ENCODE measurements at places on chromosomes 6 and 20.

DNA sequence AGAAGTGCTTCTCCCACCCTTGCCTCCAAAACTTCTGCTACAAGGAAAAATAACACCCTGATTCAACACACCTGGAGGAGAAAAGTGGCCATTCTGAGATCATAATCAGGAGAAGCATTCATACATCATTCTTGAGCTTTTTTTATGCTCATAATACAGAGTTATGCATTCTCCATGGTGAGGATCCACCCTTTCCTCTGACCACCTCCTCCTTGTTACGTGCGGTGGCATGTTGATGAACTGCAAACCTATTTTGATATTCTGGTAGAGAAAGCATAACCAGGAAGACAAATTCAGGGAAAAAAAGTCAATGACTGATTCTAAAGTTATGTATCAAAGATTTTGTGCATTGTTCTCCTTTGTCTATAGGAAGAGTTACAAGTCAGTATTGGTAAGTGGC, 169.8 kb downstream of the KLHL32 start:
- DNase-seq, result no peak

- DNase-seq, result no peak
Observed at GRCh38 chr6:23457321-23457720, 668.7 kb upstream of the NRSN1 start.

GRCh38 chr6:89495961-89496535, 63.1 kb downstream of the ANKRD6 start:
- no peak for DNase-seq

DNA sequence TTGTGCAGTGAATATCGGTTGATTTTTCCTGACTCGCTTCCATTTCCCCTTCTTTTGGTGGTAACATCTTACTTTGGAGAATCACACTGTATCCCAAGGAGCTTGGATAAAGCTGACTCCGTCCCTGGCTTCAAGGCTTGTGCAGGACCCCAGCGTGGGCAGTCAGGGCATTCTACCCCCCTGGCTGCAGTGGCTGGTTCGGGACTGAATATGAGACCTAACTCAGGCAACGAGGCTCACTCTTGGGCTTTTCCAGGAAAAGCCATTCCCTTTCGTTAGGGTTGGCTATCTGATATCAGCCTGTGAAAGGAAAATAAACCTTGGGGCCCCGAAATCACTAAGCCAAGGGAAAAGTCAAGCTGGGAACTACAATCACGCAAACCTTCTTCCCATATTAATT, 30.1 kb upstream of the GJA1 start:
- DNase-seq, result no peak

DNA sequence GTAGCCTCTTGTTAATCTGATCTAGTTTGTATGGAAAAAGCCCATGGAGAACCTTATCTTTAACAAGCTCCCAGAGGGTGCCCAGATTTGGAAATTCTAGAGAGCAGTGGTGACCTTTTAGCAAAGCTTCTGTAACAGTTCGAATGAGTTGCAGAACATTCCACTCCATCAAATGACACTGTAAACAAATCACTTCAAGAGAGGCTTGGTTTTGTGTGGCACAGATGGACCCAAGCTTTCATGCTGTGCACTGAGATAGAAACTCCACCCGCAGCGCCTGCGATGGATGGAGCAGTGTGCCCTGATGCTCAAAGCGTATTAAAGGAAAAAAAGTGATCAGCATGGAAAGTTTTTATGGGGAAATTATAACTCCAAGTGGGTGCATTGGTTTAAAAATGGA, 55.1 kb upstream of the ISM1 start:
- no peak for DNase-seq

- no peak for DNase-seq
Observed at GRCh38 chr20:6122873-6123648, at the start of gene FERMT1. Gene FERMT1 (minus strand): TSS chr20:6123030. CDS start chr20:6119554, 3,476 bp downstream.

DNA sequence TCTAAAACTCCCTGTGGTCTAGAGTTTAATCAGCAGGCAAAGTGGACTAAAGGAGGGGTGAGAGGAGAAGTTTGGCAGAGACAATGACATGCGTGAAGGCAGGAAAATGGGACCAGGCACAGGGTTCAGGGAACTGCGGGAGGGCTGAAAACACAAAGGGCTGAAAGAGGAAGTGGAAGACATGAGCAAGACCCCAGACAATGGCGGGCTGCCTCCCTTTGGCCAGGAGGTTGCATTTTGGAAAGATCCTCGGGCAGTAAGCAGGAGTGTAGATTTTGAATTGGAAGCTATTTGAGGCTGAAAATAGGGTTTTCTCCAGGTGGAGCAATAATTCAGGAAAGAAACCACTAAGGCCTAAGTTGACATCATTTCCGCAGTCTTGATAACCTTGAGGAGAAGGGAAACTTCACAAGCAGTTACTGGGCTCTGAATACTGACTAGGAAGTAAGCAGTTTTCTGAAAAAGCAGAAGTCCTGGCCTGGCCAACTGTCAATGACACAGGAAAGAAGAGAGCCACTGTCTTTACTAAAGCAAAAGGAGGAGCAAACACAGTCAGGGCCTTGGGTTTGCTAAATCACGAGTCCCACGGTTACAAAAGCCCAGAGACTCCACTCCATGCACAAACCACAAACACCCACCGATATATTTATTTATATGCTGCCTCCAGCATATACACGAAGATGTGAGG, 3.4 kb downstream of the LY86 start:
- DNase-seq, result peak; percentile 88

GRCh38 chr6:48809245-48809644, 653.8 kb downstream of the MMUT start:
- no peak for DNase-seq

DNA sequence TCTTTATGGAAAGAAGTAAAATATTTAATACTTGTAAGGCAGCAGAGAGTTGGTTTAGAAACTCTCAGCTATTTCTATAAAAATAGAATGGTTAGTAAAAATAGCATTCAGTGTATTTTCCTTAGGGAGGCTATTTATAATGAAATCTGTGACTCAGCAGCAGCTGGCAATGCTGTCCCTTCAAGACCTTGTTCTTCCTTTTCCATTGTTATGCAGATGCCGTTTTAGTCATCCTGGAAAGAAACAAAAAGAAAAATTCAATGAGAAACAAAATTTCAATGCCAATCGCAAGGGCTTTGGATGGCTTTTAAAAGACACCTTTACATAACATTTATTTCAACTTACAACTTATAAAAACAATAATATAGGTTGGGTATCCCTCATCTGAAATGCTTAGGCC, 17.5 kb downstream of the MPC1 start:
- no peak for DNase-seq

- DNase-seq, result no peak
Observed at GRCh38 chr6:151240036-151240685, 394 bp downstream of the AKAP12 start.
